ENCODE measurements at places on chromosomes 2 and 18.

GRCh38 chr2:20514596-20515269 is 67.9 kb downstream of the RHOB start:
- DNase-seq = no peak

GRCh38 chr2:31125918-31126695 is 12.1 kb downstream of the GALNT14 start:
- no peak for DNase-seq

GRCh38 chr2:217223222-217223930 is 363.5 kb upstream of the TNP1 start:
- DNase-seq = peak; percentile 42

DNA sequence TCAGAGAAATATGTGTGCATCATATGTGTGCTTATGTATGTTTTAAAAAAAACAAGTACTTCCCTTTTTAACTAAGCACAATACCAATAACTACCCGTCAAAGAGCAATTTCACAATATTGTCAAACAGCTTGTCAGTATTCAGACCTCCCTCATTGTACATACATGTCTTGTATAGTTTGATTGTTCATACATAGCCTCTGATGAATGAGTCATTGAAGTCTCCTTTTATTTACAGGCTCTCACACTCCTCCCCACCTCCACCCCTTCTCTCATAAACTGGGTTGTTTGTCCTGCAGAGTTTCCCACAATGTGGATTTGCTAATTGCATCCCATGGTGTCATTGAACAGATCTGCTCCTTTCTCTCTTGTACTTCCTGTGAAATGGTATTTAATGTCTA is 132.8 kb upstream of the L3MBTL4 start:
- DNase-seq = no peak

DNA sequence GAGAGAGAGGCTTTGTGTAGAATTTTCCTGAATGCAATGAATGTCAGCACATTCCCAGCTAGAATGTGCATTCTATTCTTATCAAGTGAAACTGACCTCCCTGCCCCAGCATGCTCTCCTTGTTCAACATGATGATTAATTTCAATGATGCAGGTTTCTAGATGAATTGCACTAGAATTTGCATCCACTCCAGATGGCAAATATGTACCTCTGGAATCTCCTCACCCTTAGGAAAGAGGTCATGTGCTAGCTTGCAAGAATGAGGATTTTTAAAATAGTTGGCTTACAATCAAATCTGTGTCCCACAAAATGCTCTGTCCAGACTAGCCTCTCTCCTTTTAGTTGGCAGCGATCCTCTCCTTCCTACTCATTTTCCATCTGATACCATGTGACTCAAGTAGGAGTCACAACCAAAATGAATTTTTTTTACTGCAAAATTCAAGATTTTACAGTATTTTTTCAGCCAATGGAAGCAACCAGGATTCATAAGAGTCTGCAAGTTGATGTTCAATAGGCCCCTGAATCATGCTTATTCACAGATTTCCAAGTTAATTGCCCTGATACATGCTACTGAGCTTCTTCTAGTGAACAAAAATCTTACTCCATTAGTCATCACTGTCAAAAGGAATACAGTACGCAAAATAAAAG is 21.0 kb upstream of the STAT4 start:
- no peak for DNase-seq

DNA sequence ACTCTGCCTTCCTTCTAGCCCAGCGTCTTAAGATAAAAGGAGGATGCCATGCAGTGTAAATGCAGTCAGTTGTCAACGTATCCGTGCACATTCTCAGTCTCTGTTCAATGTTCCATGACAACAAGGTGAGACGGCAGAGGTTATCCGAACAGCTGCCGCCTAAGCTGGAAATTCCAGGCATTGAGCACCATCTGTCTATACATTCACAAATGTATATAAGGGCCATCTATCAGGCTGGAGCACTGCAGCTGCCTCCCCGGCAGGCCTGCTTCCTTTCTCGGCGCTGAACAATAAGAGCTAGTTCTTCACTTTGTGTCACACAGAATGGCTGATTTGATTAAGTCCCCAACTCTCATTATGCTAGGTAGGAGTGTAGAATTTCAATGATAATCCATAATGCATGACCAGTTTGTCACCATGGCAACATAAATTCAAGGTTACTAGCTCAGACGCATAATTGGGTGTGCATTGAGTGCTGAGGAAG is 282.2 kb upstream of the SOX11 start:
- no peak for DNase-seq

GRCh38 chr2:8251856-8252255 is 430.0 kb upstream of the ID2 start:
- no peak for DNase-seq

DNA sequence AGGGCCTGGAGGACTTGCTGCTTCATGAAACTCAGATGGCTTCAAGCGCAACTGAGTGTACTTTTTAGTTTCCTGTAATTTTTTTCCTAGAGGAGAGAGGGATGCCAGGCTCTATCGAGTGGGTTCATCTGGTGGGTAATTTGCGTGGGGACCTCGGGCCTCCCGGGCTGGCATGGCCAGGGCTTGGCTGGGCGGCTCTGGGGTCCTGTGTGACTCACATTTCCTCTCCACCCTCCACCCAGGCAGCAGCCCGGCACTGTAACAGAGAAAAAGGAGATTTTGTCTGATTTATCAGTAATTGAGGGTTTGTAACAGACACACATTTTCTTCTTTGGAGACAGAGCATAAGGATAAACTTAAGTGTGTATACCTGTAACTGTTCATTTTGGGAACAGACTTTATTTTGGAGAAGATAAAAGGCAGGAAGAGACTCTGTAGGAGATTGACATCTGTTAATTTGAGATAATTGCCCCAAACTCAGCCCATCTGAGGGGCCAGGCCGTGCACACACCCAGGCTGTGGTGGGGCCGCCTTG is 64.3 kb downstream of the NFATC1 start:
- DNase-seq = no peak

DNA sequence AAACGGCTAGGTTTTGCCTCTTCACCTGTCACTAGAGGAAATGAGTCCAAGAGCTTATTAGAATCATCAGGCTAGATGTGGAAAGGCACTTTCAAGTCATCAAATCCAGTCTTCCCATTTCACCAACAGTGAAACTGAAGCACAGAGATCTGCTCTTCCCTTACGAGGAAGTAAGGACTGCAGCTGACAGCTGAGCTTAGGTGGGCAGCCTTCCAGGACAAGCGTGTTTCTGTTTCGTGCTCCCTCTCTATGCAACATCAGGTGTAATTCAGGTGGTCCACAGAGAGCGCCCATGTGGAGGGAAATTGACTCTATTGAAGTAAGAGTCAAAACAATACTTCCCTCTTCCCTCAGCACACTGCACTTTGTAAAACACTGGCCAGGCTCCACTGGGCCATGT is 5.5 kb downstream of the CYRIA start:
- no peak for DNase-seq

- DNase-seq = no peak
Observed at GRCh38 chr2:3670376-3670775, 12.4 kb downstream of the ALLC start.

- no peak for DNase-seq
Observed at GRCh38 chr2:114261366-114261765, 181.1 kb upstream of the DPP10 start.

- no peak for DNase-seq
Observed at GRCh38 chr18:51053814-51054213, 23.8 kb downstream of the SMAD4 start.

GRCh38 chr2:150125188-150125587 is 362.3 kb downstream of the RND3 start:
- DNase-seq = no peak

- DNase-seq = no peak
Observed at GRCh38 chr2:20444101-20444992, 2.5 kb upstream of the RHOB start.
